ENCODE measurements at places on chromosomes 6 and 20.

DNA sequence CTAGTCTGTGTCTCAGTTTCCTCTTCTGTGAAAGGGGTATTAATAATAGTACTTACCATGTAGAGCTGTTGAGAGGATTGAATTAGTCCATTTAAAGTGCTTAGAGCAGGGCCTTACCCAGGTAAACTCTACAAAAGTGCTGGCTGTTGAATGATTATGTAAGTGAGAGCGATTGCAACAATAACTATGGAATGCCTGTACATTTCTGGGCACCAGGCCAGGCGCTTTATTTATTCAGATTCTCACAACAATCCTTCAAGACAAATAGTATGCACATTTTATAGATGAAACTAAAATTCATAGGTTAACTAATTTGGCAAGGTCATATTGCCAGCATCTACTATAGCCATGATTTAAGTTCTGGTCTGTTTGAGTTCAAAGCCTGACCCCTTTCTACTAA lies 78.3 kb upstream of the MMS22L start:
- no peak for DNase-seq

DNA sequence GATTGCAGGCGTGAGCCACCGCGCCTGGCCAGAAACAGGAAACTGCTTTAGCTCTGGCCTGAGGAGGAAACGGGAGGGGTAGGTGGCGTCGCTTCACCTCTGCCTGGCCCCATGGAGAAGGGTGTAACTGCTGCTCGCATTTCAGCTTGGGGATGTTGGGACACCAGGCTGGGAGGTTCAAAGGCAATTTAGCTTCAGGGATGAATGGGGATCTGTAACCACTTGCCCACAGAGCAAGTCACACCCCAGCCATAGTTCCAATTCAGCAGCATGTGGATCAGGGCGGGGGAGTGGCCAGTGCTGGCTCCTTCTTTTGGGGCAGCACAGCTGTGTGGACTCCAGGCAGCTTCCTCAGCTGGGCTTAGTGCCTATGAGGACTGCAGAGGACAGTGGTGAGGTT lies 34.8 kb upstream of the NUP153 start:
- no peak for DNase-seq

GRCh38 chr6:158810155-158811095 lies 8.7 kb downstream of the EZR start:
- DNase-seq = no peak

DNA sequence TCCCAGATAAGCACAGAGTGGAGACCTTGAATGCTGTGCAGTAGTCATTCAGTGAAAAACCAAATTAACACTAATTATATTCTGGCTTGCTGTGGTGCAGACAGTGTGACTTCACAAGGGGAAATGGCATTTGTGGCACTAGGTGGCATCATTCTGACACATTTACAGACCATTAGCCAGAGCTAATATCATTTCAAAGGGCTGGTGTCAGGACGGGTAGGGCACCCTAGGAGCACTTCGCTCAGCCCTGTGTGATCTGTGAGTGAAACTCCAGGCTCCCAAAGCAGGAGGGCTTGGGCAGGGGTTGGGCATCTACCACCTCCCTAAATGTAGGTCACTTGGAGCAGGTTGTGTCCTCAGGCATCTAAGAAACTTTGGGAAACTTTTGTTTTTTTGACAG lies 555.8 kb downstream of the PKHD1 start:
- DNase-seq = no peak

DNA sequence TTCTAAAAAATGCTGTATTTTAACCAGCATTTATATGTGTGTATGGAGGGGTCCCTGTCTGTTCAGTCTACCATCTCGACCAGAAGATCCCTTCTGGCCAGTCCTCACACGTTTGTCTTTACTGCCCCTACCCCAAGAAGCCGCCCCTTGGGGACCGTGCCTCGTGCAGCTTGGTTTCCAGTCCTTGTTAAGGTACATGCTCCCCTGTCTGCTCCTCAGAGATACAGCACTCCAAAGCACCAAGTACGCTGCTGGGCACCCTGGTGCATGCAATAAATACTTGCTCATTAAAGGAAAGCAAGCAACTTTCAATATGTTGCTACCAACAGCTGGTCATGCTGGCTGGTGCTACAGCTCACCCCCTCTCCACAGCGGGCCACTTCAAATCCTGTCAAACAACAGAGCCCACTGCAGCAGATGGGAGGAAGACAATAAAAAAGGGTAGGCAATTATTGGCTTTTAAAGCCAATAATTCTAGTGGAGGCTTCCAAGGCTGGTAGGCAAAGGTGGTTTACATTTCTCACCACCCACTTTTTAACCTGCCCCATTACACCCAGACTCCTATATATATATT lies 61.6 kb downstream of the PSMG4 start:
- no peak for DNase-seq

Data from activated T-helper 1 cell treated with Interleukin-2 at 50 U/mL for 16 hours (primary cell).